ENCODE measurements at places on chromosomes 3 and 15. TPM values are rescaled to one million over a fixed set of nuclear protein-coding genes. Genes with fewer than 3 reads are reported as not detected.

The NR2E3 gene
- total RNA-seq = not detected

- no peak for DNase-seq
Observed at GRCh38 chr3:189975391-189975990, 145.2 kb downstream of the P3H2 start.

The SEMA7A gene
- total RNA-seq = 38.1 TPM

DNA sequence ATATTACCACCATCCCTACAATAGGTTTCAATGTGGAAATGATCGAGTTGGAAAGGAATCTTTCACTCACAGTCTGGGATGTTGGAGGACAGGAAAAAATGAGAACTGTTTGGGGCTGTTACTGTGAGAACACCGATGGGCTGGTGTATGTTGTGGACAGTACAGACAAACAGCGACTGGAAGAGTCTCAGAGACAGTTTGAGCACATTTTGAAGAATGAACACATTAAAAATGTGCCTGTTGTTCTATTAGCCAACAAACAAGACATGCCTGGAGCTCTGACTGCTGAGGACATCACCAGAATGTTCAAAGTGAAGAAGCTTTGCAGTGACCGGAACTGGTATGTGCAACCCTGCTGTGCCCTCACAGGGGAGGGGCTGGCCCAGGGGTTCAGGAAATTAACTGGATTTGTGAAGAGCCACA, 510 bp downstream of the ARL14 start:
- DNase-seq = peak; percentile 17

GRCh38 chr15:83449250-83449671, 2.1 kb downstream of the SH3GL3 start:
- no peak for DNase-seq

DNA sequence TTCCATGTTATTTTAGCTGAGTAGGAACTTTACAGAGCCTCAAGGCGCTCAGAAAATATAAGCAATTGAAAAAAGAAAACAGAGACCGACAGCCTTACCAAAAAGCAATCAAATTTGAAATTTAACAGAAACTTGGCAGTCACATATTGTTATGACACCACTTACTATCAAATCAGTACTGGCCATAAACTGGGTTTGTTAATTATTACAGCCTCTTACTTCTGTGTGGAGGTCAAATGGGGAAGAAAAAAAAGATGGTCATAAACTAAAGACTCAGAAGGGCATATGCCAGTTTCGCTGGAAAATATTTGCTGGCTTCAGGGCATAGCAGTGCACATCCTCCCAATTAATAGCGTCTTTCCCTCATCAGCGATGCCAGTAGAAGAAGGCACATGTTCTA, 45.5 kb upstream of the SUCLG2 start:
- no peak for DNase-seq

DNA sequence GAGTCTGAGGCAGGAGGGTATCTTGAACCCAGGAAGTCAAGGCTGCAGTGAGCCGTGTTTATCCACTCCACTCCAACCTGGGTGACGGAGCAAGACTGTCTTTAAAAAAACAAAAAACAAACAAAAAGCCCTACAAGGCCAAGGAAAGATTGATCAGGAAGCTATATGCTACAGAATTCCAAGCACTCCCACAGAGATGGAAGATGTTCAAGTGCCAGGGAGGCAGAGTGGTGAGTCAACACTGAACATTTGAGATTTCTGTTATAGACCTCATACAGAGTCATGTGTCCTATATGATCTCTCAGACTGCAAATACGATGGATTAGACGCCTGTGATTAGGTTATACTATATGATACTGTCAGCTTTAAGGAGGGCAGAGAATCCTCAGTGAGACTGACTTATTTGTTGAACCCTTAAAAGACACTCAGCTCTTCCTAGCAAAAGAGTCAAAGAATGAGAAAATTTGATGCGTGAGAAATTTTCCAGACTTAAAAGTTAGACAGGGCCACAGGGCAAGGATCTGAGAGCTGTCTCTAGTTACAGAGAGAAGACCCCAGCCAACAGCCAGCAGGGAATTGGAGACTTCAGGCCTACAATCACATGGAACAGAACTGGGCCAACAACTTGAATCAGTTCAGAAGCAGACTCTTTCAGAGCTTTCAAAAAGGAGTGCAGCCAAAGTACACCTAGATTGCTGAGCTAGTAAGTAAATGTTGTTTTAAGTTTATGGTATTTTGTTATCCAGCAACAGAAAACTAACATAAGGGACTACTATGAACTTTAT, 107.6 kb downstream of the PIK3CB start:
- DNase-seq = no peak

The SKOR1 gene
- total RNA-seq = not detected

- no peak for DNase-seq
Observed at GRCh38 chr3:57709559-57709958, 16.7 kb upstream of the DENND6A start.

- DNase-seq = peak; percentile 76
Observed at GRCh38 chr15:92653836-92654539, 1.6 kb downstream of the FAM174B start.

DNA sequence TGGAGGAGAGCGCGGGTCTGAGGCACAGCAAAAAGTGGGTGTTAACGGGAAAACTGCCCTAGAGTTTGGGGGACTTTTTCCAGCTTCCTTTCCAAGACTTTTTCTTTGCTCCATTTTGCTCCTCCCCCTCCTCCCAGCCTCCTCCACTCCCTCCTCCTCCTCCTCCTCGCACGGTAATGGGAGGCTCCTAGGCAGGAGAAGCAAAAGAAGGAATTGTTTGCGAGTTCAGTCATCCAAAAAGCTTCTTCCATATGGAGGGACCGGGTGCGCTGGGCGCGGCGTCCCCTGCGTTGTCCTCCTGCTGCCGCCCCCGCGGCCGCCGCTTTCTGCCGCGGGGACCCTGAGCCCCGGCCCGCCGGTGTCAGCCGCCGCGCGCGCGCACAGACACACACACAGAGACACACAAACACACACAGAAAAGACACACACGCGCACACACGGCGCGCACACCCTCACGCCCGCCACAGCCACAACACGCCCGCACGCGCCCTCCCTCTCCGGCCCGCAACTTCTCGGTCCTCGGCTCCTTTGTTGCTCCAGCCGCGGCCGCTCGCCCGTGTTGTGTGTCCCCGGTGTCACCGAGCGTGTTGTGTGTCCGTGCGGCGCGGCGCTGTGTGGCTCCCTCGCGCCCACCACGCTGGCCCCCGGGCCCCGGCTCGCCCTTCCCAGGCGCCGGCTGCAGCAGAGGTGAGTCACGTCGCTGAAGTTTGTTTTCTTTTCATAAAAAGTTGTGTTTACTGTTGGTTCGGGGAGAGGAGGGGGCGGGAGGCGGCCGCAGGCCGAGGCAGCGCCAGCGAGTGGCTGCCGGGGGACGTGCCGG, at the start of gene BOC:
Gene BOC, plus strand, starts transcription at position 228 of the 820 bp plus-strand sequence. CDS start 38,246 bp downstream, outside the sequence.
- no peak for DNase-seq

GRCh38 chr3:156368189-156368588, 186.7 kb downstream of the SSR3 start:
- DNase-seq = no peak

DNA sequence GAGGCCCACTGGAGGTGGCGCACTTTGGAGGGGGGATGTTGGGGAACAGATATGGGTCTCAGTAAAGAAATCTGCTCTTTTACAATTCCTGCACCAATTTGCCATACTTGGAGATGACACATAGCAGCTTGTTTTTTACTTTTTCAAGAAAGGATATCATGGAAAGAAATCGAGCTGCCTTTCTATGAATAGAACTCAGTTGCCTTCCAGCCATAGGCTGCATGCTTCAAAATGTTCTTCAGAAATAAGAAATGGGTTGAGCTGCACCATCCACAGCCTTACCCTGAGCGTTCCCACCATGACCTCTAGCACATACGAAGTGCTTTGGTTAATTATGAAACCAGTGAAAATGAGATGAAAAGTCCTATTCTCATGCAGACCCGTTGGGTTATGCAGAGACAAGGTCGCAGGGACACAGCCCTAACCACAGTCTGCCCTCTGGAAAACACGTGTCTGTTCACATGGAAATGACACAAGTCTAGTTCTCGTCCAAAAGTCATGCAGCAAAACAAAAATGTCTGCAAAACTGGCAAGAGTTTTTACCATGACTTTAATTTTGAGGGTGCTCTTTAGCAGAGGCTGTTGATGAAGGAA, 36.3 kb downstream of the NGRN start:
- DNase-seq = no peak

DNA sequence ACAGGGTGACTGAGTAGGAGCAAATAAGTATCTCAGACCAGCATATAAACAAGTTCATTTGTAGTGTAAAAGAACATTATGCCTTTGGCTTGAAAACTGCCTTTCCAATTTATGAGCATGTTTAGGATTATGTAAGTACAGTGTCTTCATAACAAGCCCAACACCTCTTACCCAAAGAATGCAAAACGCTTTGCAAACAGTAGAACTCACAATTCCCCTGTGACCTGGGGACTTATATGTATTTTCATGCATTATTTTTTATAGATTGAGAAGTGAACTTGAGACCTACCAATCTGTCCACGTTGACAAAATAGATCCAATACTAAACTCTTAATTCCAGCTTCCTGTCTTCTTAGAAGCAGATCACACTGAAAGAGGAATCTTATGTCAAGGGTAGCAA, 202.1 kb downstream of the TP63 start:
- no peak for DNase-seq

- no peak for DNase-seq
Observed at GRCh38 chr3:185934767-185935464, 2.9 kb downstream of the TRA2B start.

The LRTM1 gene
- not detected for total RNA-seq

GRCh38 chr3:158909870-158910269, 108.0 kb downstream of the MFSD1 start:
- no peak for DNase-seq

DNA sequence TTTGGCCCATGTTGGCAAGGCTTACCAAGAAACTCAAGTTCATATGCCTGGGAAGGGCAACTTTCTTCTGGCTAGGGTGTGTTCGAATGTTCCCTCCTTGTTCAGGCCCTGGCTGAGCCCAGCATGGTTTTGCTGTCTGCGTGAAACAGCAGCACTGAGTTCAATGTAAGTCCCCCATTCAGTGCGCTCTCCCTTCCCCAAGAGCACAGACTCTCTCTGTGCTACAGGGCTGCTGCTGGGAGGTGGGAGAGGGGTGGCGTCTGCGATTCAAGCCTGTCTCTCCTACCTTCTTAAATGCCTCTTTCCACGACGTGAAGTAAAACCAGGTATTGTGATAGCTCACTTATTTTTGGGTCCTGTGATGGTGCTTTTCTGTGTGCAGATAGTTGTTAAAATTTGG, 289.3 kb upstream of the GOLIM4 start:
- no peak for DNase-seq

GRCh38 chr15:94206463-94207167, 24.7 kb upstream of the MCTP2 start:
- no peak for DNase-seq

The SMCO1 gene
- total RNA-seq = not detected

Measured in Caco-2 (cell line).